ENCODE measurements at places on chromosomes 6 and 20. TPM values are rescaled to one million over a fixed set of nuclear protein-coding genes. Genes with fewer than 3 reads are reported as not detected.

PDE7B gene
- 18.7 TPM for total RNA-seq

GLP1R gene
- total RNA-seq: 6.8 TPM

IRF4 gene
- 0.68 TPM for total RNA-seq

HLA-DOA gene
- total RNA-seq: 1.5 TPM

MDFI gene
- 1.3 TPM for total RNA-seq

PKIB gene
- not detected for total RNA-seq

COL9A1 gene
- total RNA-seq: 0.14 TPM

EEF1A2 gene
- 1,274 TPM for total RNA-seq

EFHC1 gene
- total RNA-seq: 4.8 TPM

PRDM13 gene
- not detected for total RNA-seq

ENPP4 gene
- 20.0 TPM for total RNA-seq

RSPO3 gene
- 0.92 TPM for total RNA-seq

DEFB124 gene
- not detected for total RNA-seq

DNA sequence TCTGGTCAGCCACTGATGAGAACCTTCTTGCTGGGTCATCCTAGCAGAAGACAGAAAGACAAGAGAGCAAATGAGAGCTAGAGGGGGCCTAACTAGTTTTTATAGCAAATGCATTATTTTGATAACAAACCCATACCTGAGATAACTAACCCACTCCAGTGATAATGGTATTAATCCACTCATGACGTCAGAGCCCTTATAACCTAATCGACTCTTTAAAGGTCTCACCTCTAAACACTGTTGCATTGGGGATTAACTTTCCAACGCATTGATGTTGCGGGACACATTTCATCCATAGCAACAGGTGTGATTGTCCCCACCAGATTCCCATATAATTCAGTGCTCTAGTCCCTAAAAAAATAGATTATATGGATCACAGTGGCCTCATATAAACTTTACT, 312.1 kb downstream of the HTR1B start:
- no peak for DNase-seq

DNA sequence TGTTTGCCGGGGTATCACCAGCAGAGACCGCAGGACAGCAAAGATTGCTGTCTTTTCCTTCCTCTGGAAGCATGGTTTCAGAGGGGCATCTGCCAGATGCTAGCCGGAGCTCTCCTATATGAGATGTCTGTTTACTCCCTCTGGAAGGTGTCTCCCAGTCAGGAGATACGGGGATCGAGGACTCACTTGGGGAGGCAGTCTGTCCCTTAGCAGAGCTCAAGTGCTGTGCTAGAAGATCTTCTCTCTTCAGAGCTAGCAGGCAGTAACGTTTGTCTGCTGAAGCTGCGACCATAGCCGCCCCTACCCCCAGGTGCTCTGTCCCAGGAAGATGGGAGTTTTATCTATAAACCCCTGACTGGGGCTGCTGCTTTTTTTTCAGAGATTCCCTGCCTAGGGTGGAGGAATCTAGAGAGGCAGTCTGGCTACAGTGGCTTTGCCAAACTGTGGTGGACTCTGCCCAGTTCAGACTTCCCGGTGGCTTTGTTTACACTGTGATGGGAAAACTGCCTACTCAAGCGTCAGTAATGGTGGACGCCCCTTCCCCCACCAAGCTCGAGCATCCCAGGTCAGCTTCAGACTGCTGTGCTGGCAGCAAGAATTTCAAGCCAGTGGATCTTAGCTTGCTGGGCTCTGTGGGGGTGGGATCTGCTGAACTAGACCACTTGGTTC, 133.0 kb upstream of the FLRT3 start:
- DNase-seq: no peak

DNA sequence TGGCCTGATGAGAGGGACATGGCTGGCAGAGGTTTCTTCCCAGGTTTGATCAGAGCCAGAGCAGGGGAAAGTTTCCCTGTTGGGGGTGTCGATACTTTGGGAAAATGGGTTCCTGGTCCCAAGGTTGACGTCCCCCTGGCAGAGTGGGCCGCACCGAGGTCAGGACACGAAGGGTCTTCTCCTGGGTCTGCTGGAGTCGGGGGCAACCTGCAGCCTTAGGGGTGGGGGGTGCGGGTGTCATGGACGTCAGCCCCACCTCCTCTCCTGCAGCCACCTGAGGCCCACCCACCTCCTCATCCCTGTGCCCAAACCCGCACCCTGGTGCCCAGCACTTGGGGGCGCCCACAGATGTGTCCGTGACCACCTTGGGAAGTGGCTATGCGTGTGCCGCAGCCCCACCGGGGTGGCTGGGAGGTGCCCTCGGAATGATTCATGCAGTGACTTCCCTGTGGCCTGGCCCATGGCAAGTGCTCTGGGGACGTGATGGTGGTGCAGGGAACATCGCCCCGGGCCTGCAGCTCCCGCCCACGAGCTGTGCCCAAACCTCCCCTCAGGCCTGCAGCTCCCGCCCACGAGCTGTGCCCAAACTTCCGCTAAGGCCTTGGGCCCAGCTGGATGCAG, 64.9 kb downstream of the YTHDF1 start:
- no peak for DNase-seq

DNA sequence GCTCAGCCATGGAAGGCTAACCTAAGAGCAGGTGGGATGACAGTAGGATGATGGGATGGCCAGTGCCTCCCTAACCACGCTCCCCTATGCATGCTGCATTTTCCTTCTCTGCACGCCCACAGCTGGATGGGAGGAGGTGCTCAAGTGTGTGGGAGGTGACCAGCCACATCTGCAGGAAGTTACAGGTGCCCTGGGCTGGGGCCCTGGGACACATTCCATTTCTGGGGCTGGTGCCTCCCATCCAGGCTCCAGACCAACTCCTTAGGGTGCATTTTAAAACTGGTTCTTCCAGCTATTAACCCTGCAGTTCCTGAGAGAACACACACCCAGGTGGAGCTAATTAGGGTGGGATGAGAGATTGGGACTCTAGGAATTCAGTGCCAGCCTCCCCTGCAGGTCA, 135.3 kb upstream of the ARMC2 start:
- DNase-seq: no peak

DNA sequence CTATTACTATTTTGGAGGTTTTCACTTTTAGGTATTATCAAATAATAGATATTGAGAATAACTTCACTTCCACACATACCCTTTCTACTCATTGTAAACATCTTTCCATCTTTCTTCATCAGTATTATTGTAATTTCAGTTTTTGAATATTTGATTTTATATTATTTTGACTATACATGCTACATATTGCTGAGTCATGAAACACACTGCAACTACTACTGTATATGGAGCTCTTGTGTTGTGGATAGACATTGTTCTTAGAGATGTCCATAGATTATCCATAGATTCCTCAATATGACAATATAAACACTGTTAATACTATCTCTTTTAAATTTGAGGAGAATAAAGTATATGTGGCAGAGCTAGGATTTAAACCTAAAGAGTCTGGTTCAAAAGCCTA, 819 bp upstream of the IMPG1 start:
- no peak for DNase-seq

DNA sequence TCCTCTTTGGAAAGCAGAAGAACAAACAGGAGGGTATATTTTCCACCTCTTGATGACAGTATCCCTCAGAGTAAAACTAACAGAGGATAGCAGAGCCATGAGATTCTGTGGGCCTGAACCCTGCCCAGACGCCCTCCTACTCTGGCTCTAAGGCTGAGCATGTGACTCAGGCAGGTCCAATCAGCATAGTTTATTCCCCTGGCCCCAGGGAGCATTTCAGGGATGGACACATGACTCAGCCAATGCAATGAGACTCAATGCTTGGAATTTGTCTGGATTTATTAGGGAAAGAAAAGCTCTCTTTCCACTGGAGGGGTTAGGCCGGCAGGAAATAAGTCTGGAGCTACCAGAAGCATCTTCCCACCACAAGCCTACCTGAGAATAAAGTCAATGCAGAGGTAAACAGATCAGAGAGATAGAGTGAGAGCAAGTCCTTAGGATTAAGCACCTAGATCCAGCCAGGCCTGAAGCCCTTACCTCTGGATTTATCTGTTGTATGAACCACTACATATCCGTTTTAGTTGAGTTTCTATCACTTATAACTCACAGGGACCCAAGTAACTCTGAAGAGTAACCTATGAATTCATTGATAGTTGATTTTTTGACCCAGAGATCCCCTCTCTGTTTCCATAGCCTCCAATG, 68.2 kb upstream of the EYA2 start:
- DNase-seq: no peak

- DNase-seq: no peak
These were observed 173.2 kb downstream of the CDH26 start for GRCh38 chr20:60131375-60131774.

- no peak for DNase-seq
These were observed 1.1 kb upstream of the PANK2 start for GRCh38 chr20:3887876-3888620.

- DNase-seq: no peak
These were observed 29.4 kb upstream of the RNF8 start for GRCh38 chr6:37324131-37325033.

DNA sequence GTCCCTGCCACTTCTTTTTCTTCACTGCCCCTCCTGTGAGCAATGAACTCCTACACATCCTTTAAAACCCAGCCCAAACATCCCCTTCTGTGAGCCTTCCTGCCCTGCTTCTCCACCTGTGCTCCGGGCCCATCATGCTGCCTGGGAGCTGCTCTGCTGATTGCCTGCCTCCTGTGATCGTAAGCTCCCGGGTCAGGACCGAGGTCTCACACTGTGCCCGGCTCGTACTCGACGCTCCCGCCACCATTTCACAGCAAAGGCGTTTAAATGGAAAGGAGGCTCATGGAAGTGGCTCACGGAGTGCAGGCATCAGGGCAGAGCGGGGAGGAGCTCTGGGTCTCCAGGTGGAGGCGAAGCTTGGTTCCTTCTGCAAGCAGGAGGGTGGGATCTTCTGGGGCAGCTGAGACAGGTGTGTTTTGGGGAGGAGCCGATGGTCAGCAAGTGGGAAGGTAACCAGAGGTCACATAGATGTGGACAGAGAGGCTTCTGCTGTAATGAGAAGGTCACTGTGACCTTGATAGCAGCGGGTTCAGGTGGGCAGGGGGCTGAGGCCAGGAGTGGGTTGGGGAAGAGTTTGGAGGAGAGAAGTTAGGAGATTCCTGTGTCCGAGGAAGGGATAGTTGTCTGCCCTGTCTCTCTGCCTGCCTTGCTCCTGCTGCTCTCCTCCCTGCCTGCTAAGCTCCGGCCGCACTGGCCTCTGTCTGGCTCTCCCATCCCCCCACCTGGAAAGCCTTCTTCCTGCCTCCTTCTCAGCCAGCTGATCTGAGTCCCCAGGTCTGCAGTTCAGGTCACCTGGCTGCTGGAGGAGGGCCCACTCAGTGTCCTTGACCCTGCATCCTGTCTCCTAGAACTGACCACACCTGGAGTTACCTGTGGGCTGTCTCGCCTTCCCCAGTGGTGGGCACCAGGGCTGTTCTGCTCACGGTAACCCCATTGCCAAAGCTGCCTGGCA, 52.7 kb upstream of the FRMD1 start:
- DNase-seq: no peak

GRCh38 chr6:24076011-24076410, 50.0 kb upstream of the NRSN1 start:
- no peak for DNase-seq

DNA sequence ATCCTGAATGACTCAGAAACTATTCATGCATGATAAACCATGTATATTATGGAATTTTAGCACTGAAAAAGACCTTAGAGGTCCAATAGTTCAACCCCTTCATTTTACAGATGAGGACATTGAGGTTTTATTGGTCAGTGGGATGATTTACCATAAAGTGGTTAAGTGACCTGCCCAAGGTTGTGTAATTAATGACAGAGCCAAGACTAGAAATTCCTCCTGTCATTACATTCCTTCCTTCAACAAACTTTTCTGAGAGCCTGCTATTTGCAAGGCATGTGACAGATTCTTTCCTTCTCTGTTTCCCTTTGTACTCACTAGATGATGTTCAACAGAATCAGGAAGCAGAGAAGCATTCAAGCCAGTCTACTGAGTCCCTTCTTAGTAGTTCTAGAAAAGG, 170.7 kb upstream of the KCNK16 start:
- no peak for DNase-seq

GRCh38 chr6:9520417-9521151, 894.3 kb downstream of the TFAP2A start:
- DNase-seq: no peak

DNA sequence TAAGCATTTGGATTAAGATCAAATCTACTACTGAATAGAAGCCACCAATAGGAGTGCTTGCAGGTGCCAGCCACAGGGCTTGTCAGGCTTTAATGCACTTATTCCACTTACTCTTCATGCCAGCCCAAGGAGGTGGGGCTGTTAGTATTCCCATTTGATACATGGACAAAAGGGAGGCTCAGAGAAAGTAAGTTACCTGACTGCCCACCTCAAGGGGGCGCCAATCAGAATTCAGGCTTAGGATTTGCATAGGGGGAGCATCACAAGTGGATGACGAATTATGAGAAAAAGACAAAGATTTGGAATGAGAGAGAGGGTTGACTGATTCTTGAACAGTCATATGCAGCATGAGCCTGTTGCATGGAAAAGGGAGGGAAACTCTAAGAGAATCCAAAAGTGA, 188.4 kb upstream of the TSHZ2 start:
- no peak for DNase-seq

- DNase-seq: no peak
These were observed 53.2 kb downstream of the MAP3K5 start for GRCh38 chr6:136739071-136739470.

DNA sequence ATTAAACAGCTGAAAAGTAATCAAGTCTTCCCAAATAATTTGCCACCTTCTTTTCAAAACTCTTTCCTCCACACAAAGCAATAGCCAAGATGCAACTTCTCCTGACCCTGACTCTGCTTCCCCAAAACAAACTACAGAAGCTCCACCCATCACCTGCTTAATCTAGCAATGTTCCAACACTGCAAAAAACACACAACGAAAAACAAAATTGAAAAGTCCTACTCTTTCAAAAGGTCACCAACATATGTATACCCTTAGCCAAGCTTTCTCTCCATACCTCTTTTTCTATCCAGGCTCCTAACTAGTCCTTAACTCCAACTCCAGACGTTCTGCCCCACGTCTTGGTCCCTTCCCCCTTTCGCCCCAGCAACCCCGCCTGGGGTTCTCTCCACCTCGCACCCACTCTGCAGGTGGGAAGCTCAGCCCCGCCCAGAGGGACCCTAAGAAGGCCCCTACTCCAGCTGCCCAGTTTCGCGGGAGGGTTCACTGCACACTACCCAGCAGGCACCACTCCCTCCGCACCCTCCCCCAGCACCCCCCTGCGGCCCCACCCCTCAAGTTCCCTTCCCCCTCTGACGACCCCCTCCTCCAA, 717 bp downstream of the CSNK2A1 start:
- no peak for DNase-seq

- no peak for DNase-seq
These were observed 158.4 kb downstream of the LY86 start for GRCh38 chr6:6746970-6747338.

GRCh38 chr20:7980332-7981046, 39.1 kb downstream of the TMX4 start:
- DNase-seq: no peak

GRCh38 chr6:48826901-48827701, 636.0 kb downstream of the MMUT start:
- DNase-seq: no peak

- DNase-seq: no peak
These were observed 7.1 kb downstream of the MAN1A1 start for GRCh38 chr6:119342430-119342829.

GRCh38 chr6:106469882-106470281, 109.4 kb downstream of the CRYBG1 start:
- DNase-seq: no peak

- DNase-seq: no peak
These were observed 32.5 kb downstream of the ZFAND3 start for GRCh38 chr6:37851997-37852524.

- DNase-seq: no peak
These were observed 98.6 kb upstream of the RNF24 start for GRCh38 chr20:4113615-4114603.

Measured in Right ventricle myocardium inferior (tissue), 1 donor.